ENCODE measurements at places on chromosomes 5 and 9. TPM values are rescaled to one million over a fixed set of nuclear protein-coding genes. Genes with fewer than 3 reads are reported as not detected.

TAS2R1 gene
- not detected for total RNA-seq

TXNDC8 gene
- not detected for total RNA-seq

FBLL1 gene
- total RNA-seq: not detected

ITGA2 gene
- total RNA-seq: 1.5 TPM

SOWAHA gene
- total RNA-seq: 0.28 TPM

SPEF2 gene
- 10.0 TPM for total RNA-seq

Measured in activated T-helper 2 cell treated with anti-CD3 and anti-CD28 coated beads, Interferon-gamma antibody, Interleukin-2, Interleukin-4, amounts not matched to agents 10 μg/mL and 5 μg/mL and 100 μg/mL, durations not matched to agents 14 hours and 24 hours and 36 hours (primary cell).